Ammon's horn (tissue), 1 donor: ENCODE measurements at places on chromosomes 6 and 20.

DNA sequence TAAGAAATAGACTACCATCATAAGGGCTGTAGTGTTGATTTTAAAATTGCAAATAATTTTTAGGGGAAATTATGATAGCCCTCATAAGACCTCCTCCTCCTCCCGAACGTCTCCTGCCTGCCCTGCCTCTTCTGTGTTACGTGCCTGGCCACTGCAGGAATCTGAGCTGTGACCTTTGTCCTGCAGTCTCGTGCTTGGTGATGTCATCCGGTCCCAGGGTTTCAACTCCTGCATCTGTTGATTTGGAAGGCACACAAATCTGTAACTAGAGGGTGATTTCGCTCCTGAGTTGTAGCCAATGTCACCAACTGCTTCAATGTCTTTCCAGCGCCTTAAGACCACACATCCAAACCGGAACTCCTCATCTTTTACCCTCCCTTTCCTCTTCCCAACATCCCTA lies 163.2 kb downstream of the AIG1 start:
- DNase-seq: no peak

DNA sequence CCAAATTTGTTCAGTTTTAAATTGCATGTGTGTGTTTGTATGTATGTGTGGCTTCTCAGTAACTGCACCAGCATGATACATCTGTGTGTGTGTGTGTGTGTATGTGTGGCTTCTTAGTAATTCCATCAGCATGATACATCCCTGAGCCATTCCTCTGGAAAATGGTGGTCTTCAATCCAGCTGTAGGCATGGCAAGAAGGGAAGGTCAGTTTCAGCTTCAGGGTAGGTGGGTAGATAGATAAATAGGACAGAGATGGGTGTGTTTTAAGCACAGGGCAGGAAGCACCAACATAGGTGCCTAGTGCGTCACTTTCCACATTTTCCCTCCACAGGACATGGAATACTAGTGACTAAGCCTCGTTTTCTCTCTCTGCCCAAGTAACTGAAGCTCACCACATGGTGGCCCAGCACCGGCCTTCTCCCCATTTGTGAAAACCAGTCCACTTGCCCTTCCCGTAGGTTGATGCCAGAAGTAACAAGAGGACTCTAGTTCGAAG lies 82.9 kb downstream of the RPP40 start:
- no peak for DNase-seq

GRCh38 chr20:4013041-4013440 lies 2.3 kb downstream of the RNF24 start:
- DNase-seq: no peak

DNA sequence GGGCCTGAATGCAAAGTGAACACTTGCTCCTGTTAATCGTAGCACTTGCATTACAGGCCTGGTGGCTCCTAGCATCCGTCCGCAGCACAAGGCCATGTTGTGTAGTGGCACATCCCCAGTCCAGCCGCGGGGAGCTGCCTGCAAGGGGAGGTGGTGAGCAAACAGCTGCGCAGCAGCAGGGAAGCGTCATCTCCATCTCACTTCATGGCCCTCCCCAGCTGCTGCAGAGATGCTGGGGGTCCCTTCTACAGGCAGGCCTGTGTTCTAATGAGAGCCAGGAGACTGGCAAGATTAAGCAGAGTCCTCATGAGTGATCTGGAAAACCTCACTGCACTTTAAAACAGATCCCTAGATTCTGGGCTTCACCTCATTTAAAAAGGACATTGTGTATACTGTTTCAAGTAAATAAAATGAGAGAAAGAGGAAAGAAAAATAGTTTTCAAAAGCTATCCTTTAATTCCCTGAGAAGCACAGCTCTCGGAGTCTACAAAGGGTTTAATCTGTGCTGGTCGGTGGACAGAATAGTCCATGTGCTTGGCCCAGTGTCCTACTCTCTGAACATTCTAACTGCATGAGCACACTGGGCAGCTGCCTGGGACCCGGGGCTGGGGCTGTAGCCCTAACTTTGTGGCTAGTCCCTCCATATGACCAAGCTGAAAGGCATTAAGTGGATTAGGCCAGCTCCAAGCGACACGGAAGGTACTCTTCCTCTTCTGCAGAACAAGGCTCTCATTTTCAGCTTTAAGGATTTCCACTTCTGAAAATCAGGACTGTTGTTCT lies 125.8 kb downstream of the LY86 start:
- DNase-seq: no peak

GRCh38 chr6:161300823-161301222 lies 27.0 kb upstream of the AGPAT4 start:
- no peak for DNase-seq
